ENCODE measurements at places on chromosomes 1 and 21.

GRCh38 chr1:205920159-205920558 is 23.1 kb downstream of the SLC26A9 start:
- DNase-seq, result no peak

DNA sequence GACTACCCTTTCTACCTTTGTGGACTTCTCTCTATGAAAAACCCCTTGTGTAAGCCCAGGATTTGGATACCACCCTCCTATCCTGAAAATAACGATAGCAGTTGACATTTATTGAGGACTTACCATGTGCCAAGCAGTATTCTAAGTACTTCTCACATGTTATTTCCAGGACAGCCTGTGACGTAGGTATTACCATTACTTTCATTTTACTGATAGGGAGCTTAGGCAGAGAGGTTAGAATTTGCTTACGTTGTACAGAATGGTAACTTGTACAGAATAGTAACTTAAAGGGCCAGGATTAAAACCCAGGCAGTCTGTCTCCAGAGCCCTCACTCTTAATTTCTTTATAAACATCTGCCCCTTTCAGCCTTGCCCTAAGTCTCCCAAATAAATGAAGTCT is 138.3 kb downstream of the NTMT2 start:
- DNase-seq, result no peak

DNA sequence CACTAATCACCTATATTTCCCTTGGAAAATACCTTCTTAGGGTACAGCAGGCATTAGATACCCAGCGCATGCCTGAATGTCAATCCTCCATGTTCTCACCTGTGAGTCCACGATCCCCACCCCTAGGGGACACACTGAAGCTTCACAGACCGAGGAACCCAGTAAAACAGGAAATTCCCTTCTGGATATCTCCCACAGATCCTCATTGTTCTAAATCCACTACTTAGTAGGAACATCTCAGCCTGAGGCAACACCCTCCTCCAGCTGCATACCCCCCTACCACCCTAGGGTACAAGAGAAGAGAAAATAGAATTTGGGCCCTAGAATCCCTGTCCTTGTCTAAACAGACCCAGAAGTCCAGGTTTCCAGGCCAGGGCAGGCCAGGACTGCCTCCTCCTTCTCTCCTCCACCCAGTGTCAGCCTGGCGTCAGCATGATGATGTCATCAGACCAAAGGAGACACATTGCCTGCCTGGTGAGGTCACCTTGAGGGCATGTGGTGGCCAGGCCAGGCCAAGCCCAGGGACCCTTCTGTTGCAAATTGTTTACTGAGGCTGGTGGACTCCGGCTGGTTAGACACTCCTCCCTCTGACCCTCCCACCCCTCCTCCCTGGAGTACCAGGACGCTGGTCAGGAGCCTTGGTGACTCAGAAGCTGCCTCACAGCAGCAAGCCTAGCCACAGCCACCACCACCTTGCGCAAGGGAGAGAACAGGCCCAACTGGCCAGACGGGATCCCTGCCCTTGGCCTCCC is 6.2 kb downstream of the NECTIN4 start:
- no peak for DNase-seq

DNA sequence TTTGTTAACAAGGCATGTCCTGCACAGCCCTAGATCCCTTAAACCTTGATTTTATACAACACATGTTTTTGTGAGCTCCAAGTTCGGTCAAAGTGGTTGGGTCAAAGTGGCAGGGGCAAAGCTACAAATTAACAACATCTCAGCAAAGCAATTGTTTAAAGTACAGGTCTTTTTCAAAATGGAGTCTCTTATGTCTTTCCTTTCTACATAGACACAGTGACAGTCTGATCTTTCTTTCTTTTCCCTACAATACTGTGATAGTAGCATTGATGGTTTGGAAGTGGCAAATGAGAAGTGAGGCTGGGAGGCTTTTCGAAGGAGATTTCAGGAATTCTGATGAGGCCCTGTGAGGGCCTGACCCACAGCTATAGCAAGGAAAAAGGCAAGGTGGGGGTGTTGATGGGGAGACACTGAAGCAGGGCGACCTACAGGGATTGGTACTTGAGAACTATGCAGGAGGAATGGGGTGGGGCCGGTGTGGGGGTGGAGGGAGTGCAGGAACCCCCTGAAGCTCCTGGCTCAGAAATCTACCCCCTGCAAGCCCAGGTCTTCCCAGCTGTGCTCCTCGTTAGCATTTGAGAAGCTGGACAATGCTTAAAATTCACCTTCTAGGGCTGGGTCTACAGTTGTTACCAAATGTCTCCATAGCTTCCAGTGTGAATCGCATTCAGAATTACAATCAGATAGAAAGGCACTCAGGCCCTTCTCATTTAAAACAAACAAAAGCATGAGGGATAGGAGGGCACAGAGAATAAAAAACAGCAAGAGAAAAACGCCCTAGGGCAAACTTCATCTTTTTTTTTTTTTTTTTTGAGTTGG is 102.6 kb upstream of the PPM1J start:
- no peak for DNase-seq

DNA sequence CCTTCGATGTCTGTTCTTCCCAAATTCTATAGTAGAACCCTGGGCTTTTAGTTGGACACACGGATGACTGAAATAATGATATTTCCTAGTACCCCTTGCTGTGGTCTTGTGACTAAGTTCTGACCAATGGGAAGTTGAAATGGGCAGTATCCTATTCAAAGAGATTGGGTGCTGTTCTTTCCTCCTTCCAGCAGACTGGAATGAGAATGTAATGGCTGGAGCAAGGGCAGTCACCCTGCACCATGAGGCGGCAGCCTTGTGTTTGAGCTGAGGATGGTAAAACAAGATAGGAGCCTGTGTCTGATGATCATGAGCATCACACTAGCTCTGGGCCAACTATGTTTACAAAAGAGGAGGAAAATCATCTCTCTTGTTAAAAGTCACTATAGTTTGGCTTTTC is 5.1 kb upstream of the SRM start:
- DNase-seq, result no peak

GRCh38 chr1:37153116-37154100 is 119.1 kb upstream of the GRIK3 start:
- no peak for DNase-seq

DNA sequence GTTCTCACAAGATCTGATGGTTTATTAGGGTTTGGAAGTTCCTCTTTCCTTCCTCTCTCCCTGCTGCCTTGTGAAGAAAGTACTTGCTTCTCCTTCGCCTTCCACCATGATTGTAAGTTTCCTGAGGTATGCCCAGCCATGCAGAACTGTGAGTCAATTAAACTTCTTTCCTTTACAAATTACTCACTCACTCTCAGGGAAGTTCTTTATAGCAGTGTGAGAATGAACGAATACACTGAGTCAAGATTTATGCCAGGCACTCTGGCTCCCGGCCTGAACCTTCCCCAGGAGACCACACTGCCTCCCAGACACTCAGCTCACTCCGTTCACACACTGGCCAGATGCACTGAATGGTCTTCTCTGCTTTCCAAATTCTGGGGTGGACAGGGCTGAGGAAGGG is 308.3 kb upstream of the AJAP1 start:
- DNase-seq, result no peak

- DNase-seq, result no peak
These were observed 107.5 kb downstream of the ZNF281 start for GRCh38 chr1:200302192-200302920.

DNA sequence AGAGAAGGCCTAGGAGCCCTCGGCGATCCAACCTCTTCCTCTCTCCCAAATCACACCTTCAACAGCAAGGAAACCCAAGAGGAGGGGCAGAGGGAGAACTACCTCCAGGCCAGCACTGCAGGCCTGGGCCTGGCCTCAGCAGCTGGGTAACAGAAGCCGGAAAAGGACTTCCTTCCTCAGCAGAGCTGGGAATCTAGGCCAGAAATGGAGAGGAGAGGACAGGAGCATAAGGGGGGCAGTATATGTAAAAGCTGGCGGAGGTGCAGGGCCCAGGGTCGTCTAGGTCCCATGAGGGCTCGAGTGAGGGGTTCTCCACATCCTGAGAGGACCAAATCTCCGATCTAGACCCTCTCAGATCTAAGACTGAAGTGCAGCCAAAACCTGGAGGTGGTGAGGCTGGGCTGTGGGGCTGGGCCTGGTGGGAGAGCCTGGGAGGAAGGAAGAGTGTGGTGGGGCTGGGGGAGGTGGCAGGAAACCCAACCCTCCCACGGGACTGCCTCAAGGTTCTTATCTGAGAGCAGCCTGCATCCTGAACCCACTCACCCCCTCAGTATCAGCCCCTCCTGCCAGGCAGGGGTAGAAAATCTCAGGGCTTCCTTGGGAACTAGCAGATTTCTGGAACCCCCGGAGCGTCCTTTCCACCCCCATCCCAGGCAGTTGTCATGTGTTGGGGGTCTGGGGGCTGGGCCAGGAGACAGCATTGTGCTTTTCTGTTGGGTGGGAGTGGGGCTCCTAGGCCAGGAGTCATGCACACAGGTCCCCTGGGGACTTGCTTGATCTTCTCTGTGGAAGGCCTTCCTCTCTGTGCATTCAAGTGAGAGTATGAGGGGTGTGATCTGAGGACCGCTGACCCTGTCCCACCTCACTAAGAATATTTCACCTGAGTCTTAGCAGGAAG is 33.0 kb downstream of the PIK3C2B start:
- DNase-seq, result peak; percentile 57

GRCh38 chr1:183896466-183897048 is 91.6 kb downstream of the RGL1 start:
- no peak for DNase-seq

GRCh38 chr1:80533093-80533492 is 1267.6 kb upstream of the ADGRL2 start:
- no peak for DNase-seq

GRCh38 chr1:44060830-44061267 is 29.6 kb upstream of the SLC6A9 start:
- DNase-seq, result no peak

GRCh38 chr1:33455539-33456501 is 16.6 kb upstream of the ZSCAN20 start:
- no peak for DNase-seq

DNA sequence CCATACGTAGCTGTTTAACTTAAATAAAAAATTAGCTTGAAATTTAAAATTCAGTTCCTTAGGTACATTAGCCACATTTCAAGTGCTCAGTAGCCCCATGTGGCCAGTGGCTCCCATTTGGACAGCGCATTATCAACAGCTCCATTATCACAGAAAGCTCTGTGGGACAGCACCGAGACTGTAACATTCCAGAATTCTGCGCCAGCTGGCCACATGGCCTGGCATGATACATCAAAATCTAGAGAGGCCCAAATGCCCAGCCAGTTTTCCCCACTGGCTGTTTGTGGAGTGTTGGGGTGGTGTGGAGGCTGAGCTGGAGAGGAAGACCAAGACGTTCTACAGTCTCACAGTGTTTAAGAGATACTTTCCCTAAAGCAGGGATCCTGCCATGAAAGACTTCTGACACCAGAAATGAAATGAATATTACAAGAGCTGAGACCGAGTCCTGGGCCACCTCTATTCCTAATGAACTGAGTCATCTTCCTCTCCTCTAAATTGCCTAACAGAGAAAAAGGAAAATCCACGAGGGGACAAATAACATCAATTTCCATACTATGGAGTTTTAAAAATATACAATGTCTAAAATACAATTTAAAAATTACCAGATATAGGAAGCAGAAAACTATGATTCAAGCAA is 27.3 kb upstream of the ACTA1 start:
- DNase-seq, result no peak

DNA sequence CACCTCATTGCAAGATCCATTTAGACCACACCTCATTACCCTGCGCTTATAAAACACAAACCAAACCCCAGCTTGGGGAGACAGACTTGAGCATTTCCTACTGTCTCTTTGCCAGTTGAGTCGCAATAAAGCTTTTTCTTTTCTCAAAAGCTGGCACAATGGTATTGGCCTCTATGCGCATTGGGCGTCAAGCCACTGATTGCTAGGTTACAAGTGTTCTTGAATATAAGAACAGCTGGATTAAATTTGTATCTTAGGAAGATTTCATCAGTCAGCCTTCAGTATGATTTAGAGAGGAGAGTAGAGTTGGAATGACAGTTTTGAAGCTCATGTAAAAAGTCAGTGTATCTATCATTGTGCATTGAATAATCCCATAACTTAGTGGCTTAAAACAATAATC is 84.9 kb upstream of the RAB4A start:
- no peak for DNase-seq

- DNase-seq, result no peak
These were observed 9.1 kb downstream of the SYT2 start for GRCh38 chr1:202701200-202701599.

GRCh38 chr1:244350027-244350426 is 101.7 kb downstream of the ADSS2 start:
- DNase-seq, result peak; percentile 64

DNA sequence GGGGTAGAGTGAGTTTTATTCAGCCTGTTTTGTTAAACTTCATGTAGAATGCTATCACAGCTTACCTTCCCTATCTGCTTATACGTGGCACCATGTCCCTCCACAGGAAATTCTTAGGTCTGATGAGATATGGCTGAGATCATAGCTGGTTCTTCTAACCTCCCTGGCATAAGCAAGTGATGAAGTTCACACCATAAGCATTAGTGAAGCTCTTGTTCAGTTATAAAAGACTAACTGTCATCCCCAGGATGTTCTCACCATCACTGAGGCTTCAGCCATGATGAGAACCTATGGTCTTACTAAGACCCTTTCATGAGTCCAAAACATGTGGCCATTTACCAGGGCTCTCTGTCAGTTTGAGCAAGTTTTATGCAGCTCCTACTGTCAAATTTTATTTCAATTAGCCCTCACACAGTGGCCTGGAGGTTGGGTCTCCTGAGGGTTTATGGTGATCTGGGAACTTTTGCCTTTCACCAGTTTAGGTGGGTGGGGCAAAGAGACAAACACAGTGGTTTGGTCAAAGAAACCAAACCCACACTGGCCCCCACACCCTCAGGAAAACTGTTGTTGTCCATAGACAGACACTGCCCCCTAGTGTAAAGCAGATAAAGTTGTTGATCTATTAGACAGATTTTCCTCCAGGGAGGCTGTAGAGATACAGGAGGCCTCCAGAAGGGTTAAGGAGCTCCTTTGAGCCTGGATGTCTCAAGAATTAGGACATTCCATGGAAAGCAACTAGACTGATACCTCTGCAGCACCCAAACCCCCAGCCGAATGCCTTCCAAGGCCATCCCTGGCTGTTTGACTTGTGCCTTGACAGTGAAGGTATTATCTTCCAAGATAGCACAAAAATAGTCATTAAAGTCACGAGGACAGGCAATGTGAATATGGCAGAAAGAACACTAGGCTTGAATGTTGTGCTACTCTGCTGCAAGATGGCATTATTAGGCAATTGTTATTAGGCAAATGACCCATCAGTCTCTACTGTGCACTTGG is 5.0 kb downstream of the SLC22A15 start:
- no peak for DNase-seq

DNA sequence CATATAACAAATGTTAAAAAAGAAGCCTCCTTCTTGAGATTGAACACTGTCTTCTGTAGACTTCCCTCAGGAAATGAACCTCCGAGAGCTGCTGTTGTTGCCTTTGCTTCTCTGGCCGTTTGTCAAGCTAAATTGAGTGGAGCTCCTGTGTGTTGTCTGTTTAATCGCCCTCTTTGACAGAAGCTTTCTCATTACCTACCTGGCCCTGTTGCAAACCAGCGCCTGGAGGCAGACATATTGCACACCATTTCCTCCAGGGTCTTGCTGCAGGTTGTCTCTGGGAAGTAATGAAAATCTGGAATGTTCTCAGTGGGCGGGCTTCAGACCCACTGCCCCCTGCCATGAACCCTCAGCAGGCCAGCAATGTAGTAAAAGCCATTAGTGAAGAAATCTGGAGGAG is 83.3 kb downstream of the GABPA start:
- DNase-seq, result no peak

- no peak for DNase-seq
These were observed 95.2 kb upstream of the MPC2 start for GRCh38 chr1:168032029-168032428.
